ENCODE measurements at places on chromosomes 12 and 14.
A peak's percentile ranks its signal among the peaks of the same experiment; 100 is the strongest.

DNA sequence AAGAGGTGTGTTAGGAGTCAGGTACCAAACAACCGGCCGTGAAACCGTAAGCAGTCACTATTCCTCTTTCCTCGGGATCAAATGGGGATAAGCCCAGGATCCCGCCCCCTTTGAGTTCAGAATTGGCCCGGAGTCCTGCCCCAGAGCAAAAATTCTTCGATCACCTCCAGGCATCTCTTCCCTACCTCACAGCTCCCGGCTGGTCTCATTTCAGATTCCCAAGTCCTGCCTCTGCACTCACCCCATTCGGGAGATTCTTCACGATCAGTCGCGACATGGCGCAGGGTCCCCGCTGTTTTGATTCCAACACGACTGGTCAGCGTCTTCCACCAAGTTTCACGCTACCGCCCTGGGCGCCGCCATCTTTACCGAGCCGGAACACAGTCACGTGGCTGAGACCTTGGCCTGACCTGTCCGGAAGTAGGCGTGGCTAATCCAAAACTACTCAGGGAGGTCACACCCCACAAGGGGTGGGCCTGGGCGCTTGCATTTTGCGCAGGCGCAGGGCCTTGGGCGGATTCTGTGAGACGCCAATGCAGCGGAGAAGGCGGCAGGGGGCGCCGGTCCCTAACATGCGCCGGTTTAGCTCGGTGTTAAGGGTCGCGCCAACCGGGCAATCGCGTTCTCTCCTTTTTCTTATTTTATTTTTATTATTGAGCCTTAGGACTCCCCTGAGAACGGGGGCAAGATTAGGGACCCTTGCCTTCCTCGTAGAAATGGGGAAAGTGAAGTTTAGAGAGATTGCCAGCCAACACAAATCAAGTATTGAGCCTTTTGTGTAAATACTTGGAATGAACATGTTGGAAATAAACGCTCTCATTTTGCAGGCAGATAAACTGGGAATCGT lies at the start of gene RBM19:
TSS of gene RBM19 (minus strand) at position 375 of the 847 bp plus-strand sequence. CDS start at position 277, 98 bp downstream.
- DNase-seq: peak; percentile 98
- H3K27ac ChIP-seq: no peak within 1 kb of the TSS
- peaks cover 16% of the 10 kb centered on the region for H3K36me3 ChIP-seq
- H3K4me3 ChIP-seq: peak within 1 kb of the TSS; percentile 96
- no peaks in the 10 kb centered on the region for H3K27me3 ChIP-seq

- H3K4me3 ChIP-seq: no peak overlapping the region
- H3K4me1 ChIP-seq: no peaks in the 10 kb centered on the region
- no peak overlapping the region for H3K27ac ChIP-seq
- no peaks in the 10 kb centered on the region for H3K36me3 ChIP-seq
- DNase-seq: no peak
- no peaks in the 10 kb centered on the region for H3K27me3 ChIP-seq
Observed at GRCh38 chr14:80483331-80483730, 272.0 kb upstream of the DIO2 start.

GRCh38 chr14:78595797-78596196 lies 425.6 kb downstream of the NRXN3 start:
- H3K27me3 ChIP-seq: no peaks in the 10 kb centered on the region
- no peak overlapping the region for H3K4me3 ChIP-seq
- H3K4me1 ChIP-seq: no peaks in the 10 kb centered on the region
- H3K36me3 ChIP-seq: no peaks in the 10 kb centered on the region
- no peak for DNase-seq

DNA sequence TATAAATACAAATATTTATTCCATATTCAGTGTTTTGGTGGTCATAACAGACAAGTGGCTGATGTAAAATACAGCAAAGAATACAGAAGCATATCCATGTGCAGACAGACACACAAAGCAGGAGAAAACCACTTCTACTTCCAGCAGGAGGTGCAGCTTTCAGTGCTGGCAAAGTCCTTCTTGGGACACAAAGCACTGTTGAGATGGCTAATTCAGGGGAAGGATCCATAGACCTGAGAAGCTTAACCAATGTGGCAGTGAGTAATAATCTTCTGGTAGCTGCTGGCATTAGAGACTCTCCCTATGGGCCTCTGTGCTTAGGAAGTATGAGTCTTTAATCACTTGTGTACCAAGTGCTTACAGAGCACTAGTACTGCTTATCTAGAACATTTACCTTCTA lies 26.8 kb downstream of the AMN1 start:
- H3K27me3 ChIP-seq: no peaks in the 10 kb centered on the region
- H3K4me3 ChIP-seq: no peak overlapping the region
- no peak overlapping the region for H3K27ac ChIP-seq
- H3K36me3 ChIP-seq: peaks cover 17% of the 10 kb centered on the region
- H3K4me1 ChIP-seq: peaks cover 13% of the 10 kb centered on the region
- no peak for DNase-seq

GRCh38 chr12:2057041-2057794 lies 4.4 kb downstream of the CACNA1C start:
- H3K36me3 ChIP-seq: no peaks in the 10 kb centered on the region
- no peak for DNase-seq
- no peak overlapping the region for H3K4me3 ChIP-seq
- no peak overlapping the region for H3K27ac ChIP-seq
- H3K4me1 ChIP-seq: peaks cover 11% of the 10 kb centered on the region

GRCh38 chr14:44404036-44404435 lies 103.0 kb downstream of the FSCB start:
- no peak overlapping the region for H3K27ac ChIP-seq
- no peak overlapping the region for H3K4me3 ChIP-seq
- no peaks in the 10 kb centered on the region for H3K27me3 ChIP-seq
- H3K36me3 ChIP-seq: no peaks in the 10 kb centered on the region
- no peaks in the 10 kb centered on the region for H3K4me1 ChIP-seq

GRCh38 chr14:91417983-91418386 lies 365 bp upstream of the CCDC88C start:
- H3K4me3 ChIP-seq: no peak overlapping the region
- no peaks in the 10 kb centered on the region for H3K27me3 ChIP-seq
- H3K36me3 ChIP-seq: peaks cover 9% of the 10 kb centered on the region
- DNase-seq: peak; percentile 82
- peaks cover 50% of the 10 kb centered on the region for H3K4me1 ChIP-seq
- H3K27ac ChIP-seq: peak overlapping the region; percentile 82

DNA sequence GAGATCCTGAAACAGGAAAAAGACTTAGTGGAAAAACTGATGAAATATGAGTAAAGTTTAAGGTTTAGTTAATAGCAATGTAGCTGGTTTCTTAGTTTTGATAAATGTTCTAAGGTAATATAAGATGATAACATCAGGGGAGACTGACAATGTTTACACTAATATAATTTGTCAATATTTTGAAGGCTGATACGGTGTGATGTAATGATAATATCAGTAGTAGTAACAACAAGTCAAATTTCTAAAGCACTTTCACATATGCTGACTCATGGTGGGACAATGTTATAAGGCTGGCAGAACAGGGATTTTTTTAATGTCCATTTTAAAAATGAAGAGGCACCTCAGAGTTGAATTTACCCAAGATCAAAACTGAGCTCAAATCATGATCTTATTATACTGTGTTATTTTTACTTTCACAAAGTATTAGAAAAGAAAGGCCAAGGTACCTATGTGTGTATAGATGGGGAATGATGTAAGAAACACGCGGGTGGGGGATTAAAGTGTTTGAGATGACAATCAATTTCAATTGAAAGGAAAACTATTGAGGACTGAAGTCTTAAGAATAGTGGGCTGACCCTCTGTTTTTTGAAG lies 2.4 kb upstream of the FLRT2 start:
- peaks cover 6% of the 10 kb centered on the region for H3K27me3 ChIP-seq
- H3K4me1 ChIP-seq: no peaks in the 10 kb centered on the region
- no peak overlapping the region for H3K4me3 ChIP-seq

DNA sequence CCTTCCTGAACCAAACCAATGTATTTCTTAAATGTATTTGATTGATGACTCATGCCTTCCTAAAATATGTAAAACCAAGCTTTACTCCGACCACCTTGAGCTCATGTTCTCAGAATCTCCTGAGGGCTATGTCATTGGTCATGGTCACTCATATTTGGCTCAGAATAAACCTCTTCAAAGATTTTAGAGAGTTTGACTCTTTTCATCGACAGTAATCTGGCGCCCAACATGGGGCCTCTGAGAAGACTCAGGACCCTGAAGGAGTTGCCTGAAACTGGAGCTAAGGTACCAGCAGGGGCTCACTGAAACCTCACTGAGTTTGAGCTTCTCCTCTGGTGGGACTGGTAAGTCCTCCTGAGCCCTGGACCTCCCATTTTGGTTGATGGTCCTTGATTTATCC lies 17.2 kb upstream of the PSMC1 start:
- no peaks in the 10 kb centered on the region for H3K36me3 ChIP-seq
- H3K27ac ChIP-seq: no peak overlapping the region
- no peaks in the 10 kb centered on the region for H3K4me1 ChIP-seq

GRCh38 chr14:93099196-93099595 lies 16.5 kb downstream of the ITPK1 start:
- peaks cover 13% of the 10 kb centered on the region for H3K4me1 ChIP-seq
- H3K27me3 ChIP-seq: no peaks in the 10 kb centered on the region
- no peak overlapping the region for H3K4me3 ChIP-seq
- no peak for DNase-seq
- no peaks in the 10 kb centered on the region for H3K36me3 ChIP-seq
- no peak overlapping the region for H3K27ac ChIP-seq

DNA sequence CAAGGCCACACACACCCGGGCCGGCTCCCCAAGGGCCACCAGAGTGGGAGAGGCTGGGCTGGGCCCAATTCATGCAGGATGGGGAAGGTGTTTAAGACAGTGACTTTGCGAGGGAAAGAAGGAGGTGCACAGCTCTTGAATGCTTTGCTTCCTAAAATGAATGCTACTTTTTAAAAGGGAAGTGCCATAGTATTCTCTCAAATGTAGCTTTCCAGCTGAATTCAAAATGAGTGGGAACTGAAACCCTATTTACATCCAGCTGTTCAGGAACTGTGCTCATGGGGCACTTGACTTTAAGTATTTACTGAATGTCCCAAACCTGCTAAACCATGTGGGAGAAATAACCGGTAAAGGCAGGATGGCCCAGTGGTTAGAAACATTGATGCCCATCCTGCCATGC lies 7.6 kb downstream of the ITPK1 start:
- no peaks in the 10 kb centered on the region for H3K27me3 ChIP-seq
- no peak overlapping the region for H3K4me3 ChIP-seq
- H3K4me1 ChIP-seq: peaks cover 33% of the 10 kb centered on the region
- no peak overlapping the region for H3K27ac ChIP-seq

DNA sequence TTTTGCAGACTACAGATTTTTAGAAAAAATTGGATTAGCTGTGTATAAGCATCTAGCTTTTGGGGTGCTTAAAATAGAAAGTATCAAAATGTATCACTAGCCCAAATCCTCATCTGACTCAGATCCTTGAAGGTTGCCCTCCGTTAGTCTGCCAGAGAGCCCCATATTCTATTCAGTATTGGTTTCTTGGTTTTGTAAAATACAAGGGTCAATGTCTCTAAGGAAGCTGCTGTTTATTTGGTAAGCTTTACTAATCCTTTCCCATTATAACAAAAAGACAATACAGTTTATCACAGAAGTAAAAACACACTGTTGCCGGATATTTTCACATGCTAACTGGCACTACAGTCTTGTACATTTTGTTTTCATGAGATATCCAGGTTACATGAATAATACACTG lies 92.8 kb upstream of the PTHLH start:
- no peak for DNase-seq
- no peak overlapping the region for H3K27ac ChIP-seq
- H3K27me3 ChIP-seq: no peaks in the 10 kb centered on the region

DNA sequence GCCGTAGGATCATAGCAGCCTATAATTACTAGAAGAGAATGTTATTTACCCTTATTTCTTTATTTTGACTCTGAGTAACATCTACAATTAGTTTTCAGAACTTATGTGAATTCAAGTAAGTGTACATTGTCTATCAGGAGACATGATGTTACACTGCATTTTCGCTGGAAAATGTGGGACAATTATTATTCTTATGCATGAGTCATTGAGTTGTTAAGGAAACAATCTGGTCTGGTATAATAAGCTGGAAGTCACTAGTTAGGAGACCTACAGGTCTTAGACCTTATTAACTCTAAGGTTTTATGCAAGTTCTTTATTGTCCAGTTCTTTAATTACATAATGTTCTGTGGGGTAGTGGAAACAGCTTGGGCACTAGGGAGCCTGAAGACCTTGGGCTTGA lies 5.8 kb downstream of the KTN1 start:
- H3K27me3 ChIP-seq: no peaks in the 10 kb centered on the region
- H3K27ac ChIP-seq: no peak overlapping the region

GRCh38 chr12:5988088-5988487 lies 43.0 kb upstream of the ANO2 start:
- DNase-seq: no peak
- H3K4me3 ChIP-seq: no peak overlapping the region
- no peaks in the 10 kb centered on the region for H3K36me3 ChIP-seq
- no peak overlapping the region for H3K27ac ChIP-seq
- H3K27me3 ChIP-seq: no peaks in the 10 kb centered on the region
- H3K4me1 ChIP-seq: no peaks in the 10 kb centered on the region

GRCh38 chr12:103462675-103463074 lies 33.1 kb downstream of the C12orf42 start:
- H3K4me1 ChIP-seq: no peaks in the 10 kb centered on the region
- H3K4me3 ChIP-seq: no peak overlapping the region
- peaks cover 1% of the 10 kb centered on the region for H3K27me3 ChIP-seq

GRCh38 chr14:71956920-71957563 lies 24.8 kb downstream of the RGS6 start:
- H3K4me1 ChIP-seq: no peaks in the 10 kb centered on the region
- peaks cover 10% of the 10 kb centered on the region for H3K27me3 ChIP-seq

DNA sequence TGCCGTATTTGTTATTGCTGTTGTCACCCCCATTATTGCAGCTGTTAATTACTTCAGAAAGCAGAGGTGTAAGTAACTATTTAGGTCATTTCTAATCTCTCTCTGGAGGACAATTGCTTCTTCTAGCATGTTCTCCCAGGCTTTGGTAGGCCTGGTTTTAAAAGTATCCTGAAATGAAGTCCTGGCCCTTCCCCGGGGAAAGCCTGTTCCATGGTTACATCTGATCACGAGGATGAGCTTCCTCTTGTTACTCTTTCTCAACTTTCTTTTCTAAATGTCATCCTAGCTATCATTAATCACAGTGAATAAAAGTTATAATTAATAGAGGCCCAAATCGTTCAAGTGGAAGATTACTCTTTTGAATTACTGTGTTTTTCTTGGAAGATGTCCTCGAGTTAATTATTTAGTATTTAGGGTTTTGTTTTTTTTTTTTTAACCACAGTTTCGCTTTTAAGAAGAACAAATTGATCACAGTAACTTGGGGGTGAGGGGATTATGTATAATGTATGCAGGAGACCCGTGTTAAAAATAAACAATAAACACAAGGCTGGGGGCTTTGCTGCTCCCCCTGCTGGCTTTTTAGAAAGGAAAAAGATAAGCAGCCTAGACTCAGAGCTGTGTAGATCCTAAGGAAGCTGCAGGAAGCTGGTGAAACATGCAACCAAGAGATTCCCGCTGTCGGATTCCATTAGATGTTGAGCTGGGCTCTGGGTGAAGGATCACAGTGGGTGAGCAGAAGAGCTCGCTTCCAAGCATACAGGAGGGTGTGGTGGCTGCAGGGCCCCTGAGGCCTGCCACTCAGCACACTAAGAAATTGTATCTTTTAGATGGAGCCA lies 420.1 kb downstream of the FUT8 start:
- DNase-seq: no peak
- H3K27ac ChIP-seq: no peak overlapping the region
- H3K27me3 ChIP-seq: no peaks in the 10 kb centered on the region
- peaks cover 12% of the 10 kb centered on the region for H3K4me1 ChIP-seq
